Right ventricle myocardium superior (tissue), 1 donor: ENCODE measurements at places on chromosomes 2 and 18. TPM values are rescaled to one million over a fixed set of nuclear protein-coding genes. Genes with fewer than 3 reads are reported as not detected.

- DNase-seq: no peak
These were observed 34.5 kb downstream of the RBFA start for GRCh38 chr18:80068571-80069272.

DNA sequence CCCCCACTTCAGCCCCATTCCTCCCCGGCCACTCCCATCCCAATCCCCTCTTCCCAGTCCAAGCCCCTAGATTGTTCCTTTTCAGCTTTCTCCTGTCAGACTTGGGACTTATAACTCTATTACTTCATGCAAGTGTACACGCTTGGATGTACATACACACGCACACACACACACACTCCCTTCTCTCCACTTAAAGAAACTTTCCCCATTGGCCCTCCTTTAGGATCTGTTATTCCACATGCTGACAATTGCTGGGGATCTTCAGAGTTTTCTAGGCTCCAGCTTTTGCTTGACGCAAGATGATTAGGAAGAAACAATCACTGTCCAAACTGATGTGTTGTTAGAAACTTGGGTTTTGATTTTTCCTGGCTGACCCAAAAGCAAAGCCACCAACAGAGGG is 75.4 kb downstream of the CDK15 start:
- DNase-seq: no peak

Gene NBEAL1
- total RNA-seq: 16.2 TPM

DNA sequence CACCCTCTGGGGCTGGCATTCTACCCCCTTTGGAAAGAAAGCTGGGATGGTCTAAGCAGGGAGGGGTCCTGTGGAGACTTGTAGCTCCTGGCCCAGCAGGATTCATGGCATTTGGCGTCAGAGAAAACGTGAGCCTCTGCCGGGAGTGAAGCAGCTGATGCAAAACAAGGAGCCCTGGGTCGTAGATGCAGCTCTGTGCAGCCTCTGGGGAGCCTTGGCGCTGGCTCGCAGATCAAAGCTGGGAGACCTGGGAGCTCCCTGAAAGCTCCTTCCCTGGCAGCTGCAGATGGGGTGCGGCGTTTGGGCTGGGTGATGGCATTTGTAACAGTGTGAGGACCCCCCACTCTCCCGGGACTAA is 148.3 kb downstream of the KLHL29 start:
- DNase-seq: no peak

Gene INHA
- 2.6 TPM for total RNA-seq

GRCh38 chr2:117851969-117852368 is 37.5 kb downstream of the DDX18 start:
- no peak for DNase-seq

DNA sequence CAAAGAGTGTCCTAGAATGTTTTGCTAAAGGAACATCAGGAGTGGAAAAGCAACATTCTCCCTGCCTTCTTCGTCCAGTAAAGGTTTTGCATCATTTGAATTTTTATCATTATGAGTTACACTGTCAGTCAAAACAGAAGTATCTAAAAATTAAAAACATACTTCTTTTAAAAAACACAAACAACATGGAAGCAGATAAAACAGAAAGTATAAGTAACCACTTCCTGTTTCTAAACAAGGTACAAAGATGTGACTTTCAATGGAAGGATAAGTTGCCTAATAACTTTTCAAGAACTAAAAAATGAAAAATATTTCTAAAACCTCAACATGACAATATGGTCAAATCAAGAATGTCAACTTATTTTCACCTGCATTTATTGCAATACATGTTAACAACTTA is 158.2 kb downstream of the STK39 start:
- DNase-seq: no peak

- DNase-seq: no peak
These were observed 27.2 kb downstream of the CCDC138 start for GRCh38 chr2:108813732-108814131.

Gene SLC16A14
- total RNA-seq: 3.0 TPM
